Mesenchymal stem cell (in vitro differentiated cells and primary cell): ENCODE measurements at places on chromosomes 7 and 10.

DNA sequence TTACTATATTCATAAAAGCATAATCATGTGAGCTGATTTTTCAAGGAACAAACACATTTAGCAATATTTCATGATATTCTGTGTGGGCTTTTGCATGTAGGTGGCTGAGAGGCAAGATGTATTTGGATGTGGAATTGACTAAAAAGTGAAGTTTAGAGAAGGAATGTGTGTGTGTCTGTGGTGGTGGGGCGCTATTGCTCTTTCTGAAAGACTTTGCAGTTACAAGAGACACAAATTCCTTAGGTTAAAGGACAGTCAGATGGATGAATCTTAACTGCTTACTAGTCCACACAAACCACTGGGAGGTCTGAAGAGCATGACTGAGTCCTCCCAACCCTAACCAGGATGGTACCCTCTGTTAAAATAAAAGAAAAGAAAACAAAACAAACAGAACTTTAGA is 200.1 kb downstream of the SDHAF3 start:
- DNase-seq = no peak

DNA sequence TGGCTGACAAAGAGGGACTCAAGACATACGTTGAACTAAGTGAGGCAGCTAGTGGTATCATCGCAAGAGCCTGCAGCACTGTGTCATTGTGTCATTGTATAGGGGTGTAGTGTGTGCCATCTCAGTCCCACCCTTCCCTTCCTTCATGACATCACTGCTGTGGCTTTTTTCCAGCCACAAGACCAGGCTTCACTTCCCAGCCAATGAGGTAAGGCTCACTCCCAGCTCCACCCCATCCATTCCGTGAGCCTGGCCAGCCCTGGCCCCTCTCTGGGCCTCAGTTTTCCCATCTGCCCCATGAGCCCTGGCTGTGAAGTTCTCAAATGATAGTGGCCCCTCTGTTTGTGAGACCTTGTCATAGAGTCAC is 134.3 kb upstream of the ZMIZ1 start:
- peak; percentile 61 for DNase-seq

DNA sequence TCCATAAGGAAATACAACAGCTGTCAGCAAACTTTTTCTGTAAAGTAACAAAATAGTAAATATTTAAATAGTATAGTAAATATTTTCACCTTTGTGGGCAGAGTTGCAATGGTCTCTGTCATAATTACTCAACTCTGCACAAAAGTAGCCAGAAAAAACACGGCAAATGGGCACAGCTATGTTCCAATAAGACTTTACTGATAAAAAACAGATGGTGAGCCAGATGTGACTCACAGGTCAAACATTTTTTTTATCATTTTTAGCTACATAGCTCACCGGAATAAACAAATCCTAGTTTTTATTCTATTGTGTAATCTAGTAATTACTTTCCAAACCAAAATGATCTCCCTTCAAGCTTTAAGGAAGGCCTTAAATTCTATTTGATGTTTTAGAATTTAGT is 55.3 kb downstream of the NCAPG2 start:
- peak; percentile 88 for DNase-seq

- DNase-seq = no peak
Measured at GRCh38 chr7:80763704-80764103, 125.3 kb downstream of the CD36 start.

- no peak for DNase-seq
Measured at GRCh38 chr7:157495594-157495993, 158.8 kb downstream of the DNAJB6 start.

- DNase-seq = no peak
Measured at GRCh38 chr10:103232131-103232673, 13.5 kb upstream of the RPEL1 start.

DNA sequence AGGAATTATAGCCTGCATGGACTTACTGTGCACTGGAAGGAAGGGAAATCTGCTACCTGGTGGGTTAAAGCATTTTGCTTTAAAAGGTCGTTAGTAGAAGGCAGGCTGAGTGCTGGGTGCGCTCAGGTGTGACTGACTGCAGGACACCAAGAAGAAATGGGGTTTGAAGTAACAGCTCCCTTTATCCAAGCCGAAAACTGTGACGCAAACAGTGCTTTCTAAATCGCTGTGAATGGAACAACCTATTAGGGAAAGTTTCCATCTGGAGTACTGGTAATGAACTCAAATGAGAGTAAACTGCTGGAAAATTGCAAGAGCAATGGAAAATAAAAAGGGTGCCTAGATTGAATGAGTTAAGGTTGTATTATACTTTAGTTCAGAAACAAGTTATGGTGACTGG is 95.3 kb downstream of the CNNM2 start:
- no peak for DNase-seq

DNA sequence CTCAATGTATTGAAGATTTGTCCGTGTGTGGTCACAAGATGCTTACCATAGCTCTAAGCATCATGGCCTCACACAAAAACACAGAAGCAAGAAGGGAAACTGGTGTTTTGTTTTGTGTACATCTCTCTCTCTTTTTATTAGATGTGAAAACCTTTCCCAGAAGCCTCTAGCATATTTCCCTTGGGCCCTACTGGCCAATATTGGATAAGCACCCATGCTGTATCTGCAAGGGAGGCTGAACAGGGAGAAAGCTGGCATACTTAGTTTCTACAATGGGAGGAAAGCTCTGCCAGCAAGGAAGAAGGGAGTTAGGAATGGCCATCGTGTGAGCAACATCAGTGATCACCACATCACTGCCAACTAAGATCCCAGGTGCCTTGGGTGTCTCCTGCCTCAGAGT is 9.6 kb upstream of the NAMPT start:
- no peak for DNase-seq
